ENCODE measurements at places on chromosomes 16 and 17. TPM values are rescaled to one million over a fixed set of nuclear protein-coding genes. Genes with fewer than 3 reads are reported as not detected.
A peak's percentile ranks its signal among the peaks of the same experiment; 100 is the strongest.

DNA sequence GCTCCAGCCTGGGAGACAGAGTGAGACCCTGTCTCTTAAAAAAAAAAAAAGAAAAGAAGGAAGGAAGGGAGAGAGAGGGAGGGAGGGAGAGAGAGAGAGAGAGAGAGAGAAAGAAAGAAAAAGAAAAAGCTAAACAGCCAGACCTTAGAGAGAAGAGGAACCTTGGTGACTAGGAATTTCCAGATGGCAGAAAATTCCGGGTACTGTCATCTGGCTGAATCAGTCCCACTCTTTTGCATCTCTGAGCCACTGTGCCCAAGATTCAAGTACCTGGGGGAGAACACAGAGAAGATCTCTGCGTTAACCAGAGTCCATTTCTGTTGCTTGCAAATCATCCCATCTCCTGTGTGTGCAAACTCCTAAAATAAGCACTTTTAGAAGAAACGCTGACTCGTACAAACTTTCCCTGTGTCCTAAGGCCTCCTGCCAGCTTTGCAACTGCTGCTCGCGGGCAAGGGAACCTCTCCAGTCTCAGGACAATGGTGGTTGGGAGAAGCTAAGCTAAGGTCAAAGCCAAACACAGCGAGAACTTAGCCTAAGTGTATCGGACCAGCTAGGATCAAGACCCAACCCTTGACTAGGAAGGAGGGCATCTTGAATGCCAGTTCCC lies 18.0 kb downstream of the BMERB1 start:
- no peak for DNase-seq

- DNase-seq: no peak
These were observed 45.3 kb downstream of the JPH3 start for GRCh38 chr16:87647431-87648185.

GRCh38 chr16:12703935-12704334 lies 99.8 kb downstream of the CPPED1 start:
- DNase-seq: no peak

GRCh38 chr16:78903843-78904242 lies 696.7 kb downstream of the MAF start:
- no peak for DNase-seq

DNA sequence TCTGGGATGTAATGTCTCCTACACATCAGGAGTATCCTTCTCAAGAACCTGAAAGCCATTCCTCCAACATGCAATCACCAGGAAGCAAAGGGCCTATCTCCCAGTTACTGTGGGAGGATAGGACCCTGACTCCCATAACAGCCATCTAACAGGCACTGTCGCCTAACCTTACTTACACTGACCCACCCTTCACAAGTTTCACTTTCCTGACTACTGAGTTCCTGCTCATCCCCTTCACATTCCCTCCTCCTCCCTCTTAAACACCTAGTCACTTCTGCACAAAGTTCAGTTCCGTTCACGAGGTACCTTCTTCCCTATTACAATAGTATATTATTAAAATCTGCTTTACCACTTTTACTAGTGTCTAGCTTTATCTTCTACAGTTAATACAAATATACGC lies 1.3 kb downstream of the C17orf67 start:
- peak; percentile 13 for DNase-seq

DNA sequence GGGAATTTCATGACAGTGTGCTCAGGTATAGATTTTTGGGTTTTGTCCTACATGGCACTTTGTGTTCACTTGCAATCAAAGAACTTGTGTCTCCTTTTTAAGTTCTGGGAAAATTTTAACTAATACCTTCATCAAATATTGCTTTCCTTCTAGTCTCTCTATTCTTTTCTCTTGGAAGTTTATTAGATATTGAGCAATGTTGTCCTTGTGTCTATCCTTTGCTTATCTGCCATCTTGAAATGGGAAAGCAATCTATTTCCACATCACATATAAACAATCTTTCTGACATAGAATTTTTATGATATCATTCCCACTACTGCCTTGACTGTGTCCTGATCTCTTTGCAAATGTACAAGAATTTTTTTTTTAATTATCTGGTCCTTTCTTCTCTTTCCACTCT lies 4.4 kb upstream of the ABCA9 start:
- no peak for DNase-seq

DNA sequence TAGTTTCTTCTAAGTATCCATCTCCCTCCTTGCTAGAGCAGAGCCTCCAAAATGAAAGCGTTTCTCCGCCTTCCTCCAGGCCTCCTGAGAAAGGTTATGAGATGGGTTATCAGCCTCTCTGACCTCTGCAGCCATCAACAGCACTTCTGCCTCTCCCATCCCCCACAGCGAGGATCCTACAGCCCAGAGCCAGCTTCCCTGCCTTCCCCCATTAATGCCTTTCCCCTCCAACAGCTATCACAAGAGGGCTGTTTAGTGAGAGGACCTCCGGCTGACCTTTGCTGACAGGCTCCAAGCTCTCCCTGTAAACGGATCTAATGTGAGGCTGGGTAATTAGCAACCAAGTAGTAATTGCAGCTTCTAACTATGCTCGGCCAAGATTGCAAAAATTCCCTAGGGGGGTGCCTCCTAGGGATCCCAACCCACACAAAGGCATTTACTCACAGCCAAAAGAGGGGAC lies 55.8 kb downstream of the ZFHX3 start:
- peak; percentile 29 for DNase-seq

DNA sequence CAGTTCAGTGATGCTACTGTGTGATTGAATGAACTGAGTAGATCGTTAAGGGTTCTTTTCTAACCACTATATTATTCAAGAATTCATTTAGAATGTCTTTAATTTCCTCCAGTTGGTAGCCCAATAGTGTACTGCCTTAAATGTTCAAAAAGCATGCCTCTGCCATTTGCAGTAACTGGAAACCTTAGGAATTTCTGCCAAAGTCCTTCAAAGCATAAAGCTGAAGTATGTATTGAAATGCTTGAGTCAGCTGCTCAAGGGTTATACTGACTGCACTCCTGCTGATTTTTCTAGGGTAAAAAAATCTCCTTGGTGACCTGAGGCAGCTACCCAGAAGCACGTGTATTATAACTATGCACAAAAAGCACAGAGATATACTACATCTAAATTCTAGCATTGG lies 56.5 kb downstream of the SNTB2 start:
- no peak for DNase-seq

DNA sequence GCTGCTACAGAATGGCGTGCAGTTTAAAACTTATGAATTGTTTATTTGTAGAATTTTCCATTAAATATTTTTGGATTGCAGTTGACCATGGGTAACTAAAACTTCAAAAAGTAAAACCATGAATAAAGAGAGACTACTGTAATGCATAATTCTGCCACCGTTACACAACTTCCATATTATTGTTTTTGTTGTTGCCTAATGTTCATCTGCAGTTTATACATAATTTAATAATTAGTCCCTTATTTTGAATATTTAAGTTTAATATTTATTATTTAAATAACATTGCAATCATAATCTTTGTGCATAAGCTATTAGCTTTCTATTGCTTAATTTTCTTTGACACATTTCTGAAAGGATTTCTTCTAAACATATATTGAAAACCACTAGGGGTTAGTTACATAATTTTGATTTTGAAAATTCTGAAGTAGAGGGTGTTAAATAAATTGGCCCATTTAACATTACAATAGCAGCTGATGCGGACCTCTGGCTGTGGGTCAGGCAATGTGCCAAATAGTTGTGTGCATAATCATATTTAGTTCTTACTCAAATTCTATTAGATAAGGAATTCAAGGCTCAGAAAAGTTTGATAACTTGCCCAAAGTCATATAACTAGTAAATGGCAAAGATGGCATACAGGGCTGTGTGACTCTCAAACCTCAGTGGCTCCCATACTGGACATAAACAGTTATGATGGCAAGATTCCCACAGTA lies 31.1 kb downstream of the PPM1E start:
- peak; percentile 4 for DNase-seq

DNA sequence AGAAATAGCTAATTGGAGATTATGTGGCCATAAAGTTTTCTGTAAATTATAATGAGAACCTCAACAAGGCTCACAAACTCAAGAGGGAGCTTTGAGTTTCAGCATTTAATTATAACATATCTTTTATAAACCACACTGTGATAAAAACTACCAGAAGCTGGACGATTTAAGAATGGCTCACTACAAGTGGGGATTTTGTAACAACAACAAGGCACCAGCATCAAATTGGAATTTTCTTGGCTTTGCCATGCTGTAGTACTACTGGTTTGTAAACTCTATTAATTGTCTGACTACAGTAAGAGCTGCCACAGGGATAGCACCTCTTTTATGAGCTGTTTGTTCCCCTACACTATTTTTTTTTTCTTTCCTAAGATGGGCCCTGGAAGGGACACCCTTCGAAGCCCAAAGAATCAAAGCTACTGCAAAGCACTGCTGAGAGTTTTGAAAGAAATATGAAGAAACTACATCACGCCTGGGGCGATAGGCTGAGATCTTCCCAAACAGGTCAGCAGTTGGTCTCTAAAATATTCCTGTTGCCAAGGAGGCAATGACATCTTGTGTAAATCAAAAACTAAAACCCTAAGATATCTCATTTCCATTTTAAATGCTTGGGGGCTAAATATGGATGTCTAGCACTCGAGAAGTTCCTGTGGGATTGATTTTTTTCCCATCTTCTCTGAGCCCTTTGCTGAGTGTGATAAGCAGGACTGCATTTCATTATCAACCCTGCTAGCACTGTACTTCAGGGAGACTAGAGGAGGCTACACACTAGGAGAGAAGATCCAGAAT lies 40.9 kb downstream of the SKAP1 start:
- DNase-seq: no peak

DNA sequence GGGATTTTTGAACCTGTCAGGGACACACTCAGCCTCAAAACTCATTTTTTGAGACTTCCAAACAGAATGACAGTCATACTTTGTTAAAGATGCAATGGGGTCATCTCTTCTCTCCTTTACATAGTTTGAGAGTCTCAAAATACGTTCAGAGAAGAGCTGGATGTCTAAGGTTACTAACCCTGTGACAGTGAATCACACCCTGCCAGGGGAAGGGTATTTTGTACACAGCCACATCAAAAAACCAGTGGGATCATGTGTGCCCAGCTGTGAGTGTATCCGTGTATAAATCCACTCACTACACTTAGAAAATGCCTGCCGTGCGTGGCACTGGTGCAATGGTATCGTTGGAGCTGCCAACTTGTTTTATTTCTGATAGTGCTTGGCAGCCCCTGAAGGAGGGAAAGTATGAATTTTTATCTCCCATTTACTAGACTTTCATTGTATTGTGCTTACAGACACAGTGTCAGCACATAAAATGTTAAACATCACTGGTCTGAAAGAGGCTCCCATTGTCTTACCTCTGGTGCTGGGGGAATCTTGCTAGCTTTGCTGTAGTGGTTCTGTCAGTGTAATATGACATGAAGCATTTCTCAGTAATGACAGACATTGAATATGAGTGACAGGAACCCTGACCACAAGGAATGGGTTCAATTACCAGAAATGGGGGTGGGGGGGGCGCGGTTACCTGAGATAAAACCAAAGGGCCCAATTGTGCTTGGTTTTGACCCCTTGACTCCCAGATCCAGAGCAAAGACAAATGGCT lies 256.3 kb downstream of the FTO start:
- DNase-seq: no peak

GRCh38 chr17:42111871-42112551 lies 503 bp downstream of the DHX58 start:
- DNase-seq: no peak

The VPS4A gene
- 36.9 TPM for polyA plus RNA-seq

Measured in hepatocyte (in vitro differentiated cells).